ENCODE measurements at places on chromosomes 3 and 15. TPM values are rescaled to one million over a fixed set of nuclear protein-coding genes. Genes with fewer than 3 reads are reported as not detected.
A peak's percentile ranks its signal among the peaks of the same experiment; 100 is the strongest.

Gene TJP1
- total RNA-seq, result 66.9 TPM

DNA sequence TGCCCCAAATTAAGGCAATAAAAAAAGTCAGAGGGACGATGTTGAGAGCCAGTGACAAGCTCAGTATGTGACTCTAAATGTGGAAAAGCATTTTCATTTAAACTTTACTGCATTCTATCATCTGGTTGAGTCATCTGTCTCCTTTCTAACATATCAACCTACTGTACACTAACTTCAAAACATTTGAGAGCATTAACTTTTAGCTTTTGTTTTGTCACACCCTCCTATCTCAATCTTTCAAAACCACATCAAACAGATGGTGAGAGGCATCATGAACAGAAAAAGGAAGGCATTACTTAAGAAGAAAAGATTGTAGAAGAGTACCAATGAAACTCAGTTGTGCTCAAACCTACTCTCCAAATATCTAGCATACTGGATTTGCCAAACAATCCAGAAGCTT is 4.8 kb downstream of the LRRC58 start:
- DNase-seq, result no peak

GRCh38 chr3:46367811-46368210 is 2.9 kb upstream of the CCR5 start:
- DNase-seq, result no peak

Gene UTS2B
- 0.33 TPM for total RNA-seq

Gene POC1A
- total RNA-seq, result 21.2 TPM

Gene IL12A
- total RNA-seq, result 0.40 TPM

DNA sequence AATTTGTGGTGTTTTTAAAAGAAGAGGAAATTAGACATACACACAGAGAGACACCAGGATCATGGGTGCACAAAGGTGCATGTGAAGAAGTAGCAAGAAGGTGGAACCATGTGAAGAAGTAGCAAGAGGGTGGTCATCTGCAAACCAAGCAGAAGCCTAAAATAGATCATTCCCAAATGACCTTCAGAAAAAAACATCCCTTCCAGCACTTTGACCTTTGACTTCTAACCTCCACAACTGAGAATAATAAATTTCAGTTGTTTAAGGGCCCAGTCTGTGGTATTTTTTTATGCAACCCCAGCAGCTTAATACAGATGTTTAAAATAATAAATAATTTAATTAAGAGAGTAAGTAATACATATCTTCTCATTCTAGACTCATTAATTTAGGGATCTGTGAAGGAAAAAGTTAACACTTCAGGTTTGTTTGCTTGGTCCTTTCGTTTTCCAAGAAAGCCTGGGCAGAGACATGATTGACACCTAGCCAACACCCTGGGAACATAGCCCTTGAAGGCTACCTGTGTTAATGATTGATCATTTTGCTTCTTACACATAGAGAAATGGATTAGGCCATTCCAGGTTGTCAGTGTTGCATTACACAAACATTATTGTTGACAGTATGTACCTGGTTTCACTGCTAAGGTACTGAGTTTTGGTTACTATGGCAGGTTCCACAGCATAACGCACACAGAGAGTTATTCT is 1331.2 kb upstream of the GBE1 start:
- no peak for DNase-seq

DNA sequence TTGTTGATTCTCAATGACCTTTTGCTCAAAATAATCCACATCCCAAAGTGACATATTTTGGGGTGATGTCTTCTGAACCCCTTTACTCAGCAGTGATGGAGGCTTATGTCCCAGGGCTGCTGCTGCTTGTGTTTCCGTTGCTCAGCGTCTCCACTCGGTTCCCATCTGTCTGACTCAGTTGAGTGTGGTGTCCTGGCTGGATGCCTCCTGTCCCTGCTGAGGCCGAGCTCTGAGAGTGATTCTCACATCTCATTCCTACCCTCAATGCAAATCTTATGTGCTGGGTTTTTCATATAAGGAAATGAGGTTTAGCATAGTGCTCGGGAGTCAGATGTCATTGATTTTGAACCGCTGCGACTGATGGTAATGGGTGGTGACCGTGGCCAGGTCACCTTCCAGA is 247.4 kb downstream of the GABRG3 start:
- no peak for DNase-seq

DNA sequence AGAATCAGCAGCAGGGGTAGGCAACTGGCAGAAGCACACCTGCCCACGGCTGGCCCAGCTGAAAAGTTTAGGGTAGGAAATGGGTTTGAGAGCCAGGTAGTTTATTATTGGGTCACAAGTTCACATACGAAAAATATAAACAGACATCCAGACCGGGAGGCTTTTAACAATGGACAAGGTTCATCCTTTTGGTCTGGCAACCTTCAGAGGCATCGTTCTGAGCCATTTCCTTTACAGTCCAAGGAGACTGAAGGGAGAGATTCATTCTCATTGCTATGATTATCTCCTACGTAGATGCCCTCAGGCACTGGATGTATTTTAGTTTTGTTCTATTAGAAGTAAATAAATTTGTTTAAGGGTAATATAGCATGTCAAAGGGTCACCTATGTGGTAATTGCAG is 248.0 kb upstream of the THBS1 start:
- no peak for DNase-seq

GRCh38 chr3:908839-909238 is 184.0 kb upstream of the CNTN6 start:
- no peak for DNase-seq

DNA sequence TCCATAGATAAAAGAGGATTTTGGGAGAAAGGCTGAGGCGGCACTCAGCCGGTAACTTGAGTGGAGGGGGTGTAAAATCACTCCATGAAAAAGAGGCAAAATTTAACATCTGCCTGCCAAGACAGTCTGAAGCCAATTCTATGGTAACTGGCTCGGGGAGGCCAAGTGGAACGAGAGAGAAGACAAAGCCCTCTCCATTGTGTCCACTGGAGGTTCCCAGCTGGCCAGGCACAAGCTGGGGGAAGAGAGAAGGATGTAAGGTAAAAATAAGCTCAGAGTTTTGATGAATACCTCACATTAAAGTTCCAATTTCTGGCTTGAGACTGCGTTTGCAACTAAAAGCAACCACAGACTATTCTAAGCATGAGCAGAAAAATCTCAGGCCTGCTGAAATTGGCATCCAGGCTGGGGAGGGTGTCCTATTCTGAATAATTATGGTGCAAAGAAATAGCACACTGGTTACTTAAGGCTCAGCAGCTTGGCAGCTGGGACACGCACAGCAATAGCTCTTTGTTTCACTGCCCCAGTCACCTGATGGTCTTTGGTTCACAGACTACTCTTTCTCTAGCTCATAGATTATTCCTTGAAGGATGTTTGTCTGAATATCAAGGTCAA is 48.8 kb downstream of the CHRD start:
- no peak for DNase-seq

DNA sequence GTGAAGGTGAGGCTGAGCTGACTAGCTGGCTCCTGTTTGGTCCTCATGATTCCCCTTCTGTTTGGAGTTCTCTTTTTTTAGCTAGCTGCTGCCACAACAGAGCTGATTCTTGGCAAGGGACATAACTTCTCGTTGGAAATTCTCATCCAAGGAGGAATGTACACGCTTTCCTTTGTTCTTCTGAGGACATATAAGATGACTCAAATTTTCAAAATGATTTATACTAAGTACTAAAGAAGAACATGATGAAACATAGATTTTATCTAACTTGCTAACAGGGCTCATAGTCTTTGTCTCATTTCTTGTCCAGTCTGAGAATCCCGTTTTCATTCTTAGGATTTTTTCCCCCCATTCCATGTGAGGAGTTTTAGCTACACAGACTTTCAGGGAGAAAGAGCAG is 2.9 kb upstream of the TFG start:
- no peak for DNase-seq

Gene SLC15A2
- 0.07 TPM for total RNA-seq

DNA sequence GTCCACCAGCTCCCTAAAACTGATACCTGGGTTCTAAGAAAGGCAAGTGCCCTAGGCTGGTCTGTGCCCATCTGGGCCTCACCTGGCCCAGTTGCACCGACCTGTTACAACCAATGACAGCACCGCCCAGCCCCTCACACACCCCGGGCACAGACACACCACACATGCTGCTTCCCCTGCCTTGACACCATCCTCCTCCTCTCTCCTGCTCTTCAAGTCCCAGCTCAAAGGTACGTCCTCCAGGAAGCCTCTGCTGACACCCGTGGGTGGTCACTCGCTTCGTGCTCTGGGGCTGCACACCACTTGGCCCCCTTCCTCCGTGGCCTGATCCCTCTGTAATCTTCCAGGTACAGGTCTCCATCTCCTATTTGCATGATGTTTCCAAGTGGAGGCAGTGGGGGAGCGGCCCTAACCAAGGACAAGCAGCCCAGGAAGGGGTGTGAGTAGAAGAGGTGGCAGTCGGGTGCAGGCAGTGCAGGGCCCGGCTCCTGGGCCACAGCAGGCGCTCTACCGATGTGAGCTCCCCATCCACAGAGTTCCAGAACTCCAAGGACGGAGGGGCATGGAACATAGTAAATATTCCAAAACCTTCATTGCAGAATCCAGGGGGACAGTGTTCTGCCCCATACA is 144.6 kb downstream of the NUP210 start:
- no peak for DNase-seq

Gene ATP10A
- not detected for total RNA-seq

Gene OSTN
- total RNA-seq, result not detected

Gene NRROS
- 4.8 TPM for total RNA-seq

GRCh38 chr3:177341736-177342419 is 144.6 kb upstream of the TBL1XR1 start:
- DNase-seq, result no peak

Gene PIGZ
- total RNA-seq, result 1.3 TPM

Gene B3GNT5
- total RNA-seq, result 24.9 TPM

DNA sequence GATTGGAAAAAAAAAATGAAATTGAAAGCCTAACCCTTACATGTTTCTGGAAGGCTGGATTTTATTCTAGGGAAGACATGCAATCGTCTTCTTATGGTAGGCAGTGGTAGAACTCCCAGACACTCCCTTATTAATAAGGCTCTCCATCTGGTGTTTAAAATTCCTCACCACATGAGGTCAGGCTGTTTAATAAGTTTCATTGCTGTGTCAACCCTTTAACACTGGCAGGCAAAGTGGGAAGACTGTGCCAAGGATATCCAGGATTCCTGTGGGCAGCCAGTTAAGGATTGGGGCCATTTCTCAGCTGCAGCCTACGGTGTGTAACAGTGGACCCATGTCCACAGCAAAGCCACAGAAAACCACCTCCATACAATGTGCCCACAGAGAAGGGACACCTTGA is 225.5 kb upstream of the CHRM5 start:
- DNase-seq, result no peak

DNA sequence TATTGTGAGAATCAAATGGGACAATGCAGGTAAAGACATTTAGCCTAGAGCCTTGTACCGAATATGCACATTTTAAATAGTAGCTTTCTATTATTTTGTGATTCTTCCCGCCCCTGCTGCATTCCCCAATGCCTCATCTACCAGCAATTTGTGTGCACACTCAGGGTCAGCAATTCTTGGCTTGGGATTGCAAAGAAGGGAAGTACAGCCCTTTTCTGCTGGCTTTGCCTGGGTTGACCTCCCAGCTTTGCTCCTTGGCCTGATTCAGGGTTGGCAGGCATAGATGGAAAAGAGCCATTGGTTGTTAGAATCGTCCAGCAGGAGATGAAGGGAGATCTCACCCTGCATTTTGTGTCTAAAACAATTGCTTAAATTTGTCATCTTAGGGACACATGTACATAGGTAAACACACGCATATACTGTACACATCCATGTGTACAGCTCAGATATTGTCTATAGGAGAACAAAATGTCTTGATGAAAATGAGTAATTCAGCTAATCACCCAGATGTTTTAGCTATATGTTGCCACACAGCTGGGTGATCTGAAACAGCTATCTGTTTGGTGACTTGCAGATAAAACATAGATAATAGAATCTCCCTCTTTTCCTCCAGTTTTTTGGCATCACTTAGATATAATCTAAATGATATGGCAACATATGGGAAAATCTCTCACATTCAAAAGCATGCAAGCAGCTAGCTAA is 340.9 kb upstream of the TBL1XR1 start:
- no peak for DNase-seq

GRCh38 chr3:42652611-42653302 is 740 bp upstream of the ZBTB47 start:
- DNase-seq, result peak; percentile 39

- no peak for DNase-seq
These were observed 98.5 kb upstream of the ROBO2 start for GRCh38 chr3:76941376-76941775.

GRCh38 chr3:42655331-42655888 is 1.9 kb downstream of the ZBTB47 start:
- DNase-seq, result no peak
